ENCODE measurements at places on chromosomes 7 and 10.

GRCh38 chr10:89280508-89280907, 21.3 kb upstream of the IFIT2 start:
- DNase-seq: no peak

GRCh38 chr7:36571190-36571560, 153.1 kb downstream of the AOAH start:
- DNase-seq: no peak

DNA sequence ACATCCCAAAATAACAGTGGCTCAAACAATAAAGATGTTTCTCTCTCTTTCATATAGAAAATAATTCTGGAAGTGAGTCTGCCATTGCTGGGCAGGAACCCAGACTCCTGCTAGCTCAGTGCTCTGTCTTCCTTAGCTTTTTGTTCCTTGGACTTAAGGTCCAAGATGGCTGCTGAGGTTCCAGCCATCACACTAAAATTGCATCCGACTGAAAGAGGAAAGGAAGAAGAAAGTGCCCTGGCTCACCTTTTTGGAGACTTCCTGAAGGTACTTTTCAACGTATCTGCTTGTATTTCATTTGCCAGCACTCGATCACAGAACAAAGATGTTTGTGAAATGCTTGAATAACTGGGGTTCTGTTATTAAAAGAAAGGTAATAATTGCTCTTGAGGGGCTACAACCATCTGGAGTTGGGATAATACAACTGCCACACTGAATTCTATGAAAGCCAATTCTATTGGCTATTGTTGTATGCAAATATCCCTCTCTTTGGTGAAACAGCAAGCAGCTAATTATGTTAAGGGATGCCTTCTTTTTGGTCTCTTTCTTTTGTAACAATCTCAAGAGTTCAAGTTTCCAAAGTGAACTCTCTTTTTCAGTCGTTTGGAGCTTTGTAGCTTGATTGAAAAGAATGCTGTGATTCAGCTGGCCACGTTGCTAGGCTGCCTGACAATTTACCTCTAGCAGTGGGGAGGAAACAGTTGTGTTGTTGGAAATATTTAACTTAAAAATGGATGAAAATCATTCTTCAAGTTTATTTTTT, 83.9 kb downstream of the BAMBI start:
- no peak for DNase-seq

DNA sequence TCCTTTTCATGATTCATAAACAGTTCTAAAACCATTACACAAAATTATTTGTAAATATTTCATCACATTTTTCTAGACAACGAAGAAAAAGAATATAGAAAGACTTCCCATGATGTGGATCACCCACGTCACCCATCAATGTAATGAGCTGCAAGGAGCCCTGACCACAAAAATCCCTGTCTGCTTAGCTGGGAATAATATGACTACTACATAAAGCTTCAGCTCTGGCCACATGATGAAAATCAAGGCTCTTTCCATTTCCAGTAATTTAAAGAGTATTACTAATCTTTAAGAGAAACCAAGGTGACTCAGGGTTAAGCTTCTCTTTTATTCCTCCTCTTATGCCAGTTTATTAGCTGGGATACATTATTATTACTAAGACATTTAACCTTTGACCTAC, 180.8 kb upstream of the CACNA2D1 start:
- DNase-seq: peak; percentile 92

GRCh38 chr7:90933984-90934383, 330.2 kb upstream of the FZD1 start:
- no peak for DNase-seq

GRCh38 chr7:16261100-16261499, 160.2 kb downstream of the CRPPA start:
- DNase-seq: no peak

DNA sequence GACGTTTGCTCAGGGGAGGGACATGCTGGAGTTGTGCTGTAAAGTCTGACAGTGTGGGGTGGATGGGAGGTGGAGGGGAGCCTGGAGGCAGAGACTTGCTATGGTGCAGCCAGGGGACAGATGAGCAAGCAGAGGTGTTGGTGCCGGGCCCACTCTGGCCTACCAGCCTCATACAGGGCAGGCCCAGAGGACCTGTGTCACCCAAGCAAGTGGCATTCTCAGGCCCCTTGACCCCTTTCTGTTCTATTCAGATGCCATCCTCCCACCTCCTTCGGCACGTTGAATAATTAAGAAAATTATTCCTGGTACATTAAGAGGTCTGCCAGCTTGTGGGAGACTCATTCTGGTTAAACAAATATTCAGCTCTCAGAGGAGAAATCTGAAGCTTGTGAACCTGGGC, 8.5 kb downstream of the WDFY4 start:
- DNase-seq: no peak
